A375 (cell line): ENCODE measurements at places on chromosomes 3 and 15. TPM values are rescaled to one million over a fixed set of nuclear protein-coding genes. Genes with fewer than 3 reads are reported as not detected.

The PYGO1 gene
- 3.0 and 4.8 TPM in 2 replicates for total RNA-seq

The HTR3E gene
- total RNA-seq: not detected in 2 replicates

The ZNF710 gene
- total RNA-seq: 9.4 and 11.1 TPM in 2 replicates

The NRROS gene
- total RNA-seq: 1.3 and 1.4 TPM in 2 replicates

The IQCF5 gene
- total RNA-seq: not detected in 2 replicates

The DUSP7 gene
- 28.4 and 29.2 TPM in 2 replicates for total RNA-seq

The ECE2 gene
- total RNA-seq: not detected in 2 replicates

The PLSCR2 gene
- total RNA-seq: not detected in 2 replicates

The THBS1 gene
- total RNA-seq: 499 and 561 TPM in 2 replicates

The GATM gene
- total RNA-seq: 1.3 and 2.5 TPM in 2 replicates

The RBM5 gene
- 144 and 173 TPM in 2 replicates for total RNA-seq

The WNT5A gene
- total RNA-seq: 31.9 and 40.2 TPM in 2 replicates

The PRR20G gene
- not detected in 2 replicates for total RNA-seq

The ASTE1 gene
- total RNA-seq: 4.5 and 5.5 TPM in 2 replicates

The ATP1B3 gene
- total RNA-seq: 45.7 and 50.0 TPM in 2 replicates

The TWF2 gene
- total RNA-seq: 180 and 215 TPM in 2 replicates

The TKT gene
- 390 and 463 TPM in 2 replicates for total RNA-seq

The RARB gene
- 0.80 and 0.94 TPM in 2 replicates for total RNA-seq

The GNAT1 gene
- total RNA-seq: not detected in 2 replicates

The POPDC2 gene
- total RNA-seq: 0.05 and 0.19 TPM in 2 replicates

The TLR9 gene
- not detected in 2 replicates for total RNA-seq

The OCA2 gene
- total RNA-seq: 0.19 TPM in 2 replicates

The CELF6 gene
- 0.53 TPM in 1 of 2 replicates, not detected in the other for total RNA-seq

The IL17RE gene
- total RNA-seq: 0.15 and 0.24 TPM in 2 replicates

The CXCR6 gene
- not detected in 2 replicates for total RNA-seq

The PGBD4 gene
- total RNA-seq: 2.3 TPM in 2 replicates

The ANKRD63 gene
- total RNA-seq: 0.34 and 0.37 TPM in 2 replicates

The STRA6 gene
- total RNA-seq: 44.3 and 45.8 TPM in 2 replicates

The GABRA5 gene
- total RNA-seq: 3.2 and 6.7 TPM in 2 replicates

The CCR8 gene
- not detected in 2 replicates for total RNA-seq

The CCR9 gene
- not detected in 2 replicates for total RNA-seq

The SEMA6D gene
- total RNA-seq: 0.60 and 0.64 TPM in 2 replicates

The BCL2A1 gene
- total RNA-seq: 4.1 and 4.7 TPM in 2 replicates

The ITIH4 gene
- 2.3 and 2.7 TPM in 2 replicates for total RNA-seq

The TBC1D5 gene
- 35.0 and 50.7 TPM in 2 replicates for total RNA-seq

The TMOD2 gene
- total RNA-seq: 3.0 and 4.3 TPM in 2 replicates

The SLC2A2 gene
- total RNA-seq: not detected in 2 replicates
